ENCODE measurements at places on chromosomes 16 and 17.
A peak's percentile ranks its signal among the peaks of the same experiment; 100 is the strongest.

- DNase-seq, result no peak
These were observed 154.7 kb downstream of the C16orf78 start for GRCh38 chr16:49528060-49528865.

DNA sequence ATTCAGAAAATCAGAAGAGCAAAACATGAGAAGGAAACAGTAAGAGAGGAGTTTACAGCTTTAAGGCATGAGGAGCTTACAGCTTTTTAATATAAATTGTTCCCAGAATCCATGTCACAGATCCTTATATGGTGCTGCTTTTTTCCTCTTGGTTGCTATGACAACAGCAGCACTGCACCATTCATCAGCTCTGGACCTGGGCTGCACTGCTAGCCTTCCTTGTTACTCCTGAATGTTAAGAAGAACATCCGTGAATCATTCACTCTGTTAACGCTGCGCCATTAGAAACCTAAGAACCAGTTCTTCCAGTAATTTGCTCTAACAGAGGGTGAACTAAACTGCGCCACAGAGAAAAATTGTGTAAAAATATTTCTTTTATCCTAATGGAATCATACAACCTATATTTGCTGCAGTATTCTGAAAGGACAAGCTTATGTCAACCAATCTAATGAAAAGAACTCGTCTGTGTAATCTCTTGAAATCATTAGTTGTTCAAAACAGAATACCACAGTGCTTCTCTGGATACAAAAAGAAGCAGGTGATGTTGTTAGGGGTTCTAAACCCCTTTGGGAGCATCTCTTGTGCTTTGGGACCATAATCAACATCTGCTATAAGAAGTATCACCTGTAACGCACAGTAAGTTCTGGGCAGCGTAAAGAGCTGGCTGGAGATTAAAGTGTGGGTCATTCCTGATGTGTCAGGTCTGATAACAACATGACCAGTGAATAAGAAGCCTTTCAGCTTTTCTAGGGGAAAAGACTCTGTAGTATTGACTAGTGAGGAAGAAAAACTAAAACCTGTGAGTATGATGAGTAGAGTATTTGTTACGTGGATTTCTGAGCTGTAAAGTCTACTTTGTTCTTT, 151.2 kb downstream of the TANC2 start:
- DNase-seq, result no peak

- peak; percentile 10 for DNase-seq
These were observed 176.2 kb upstream of the FAM20A start for GRCh38 chr17:68777243-68777855.

DNA sequence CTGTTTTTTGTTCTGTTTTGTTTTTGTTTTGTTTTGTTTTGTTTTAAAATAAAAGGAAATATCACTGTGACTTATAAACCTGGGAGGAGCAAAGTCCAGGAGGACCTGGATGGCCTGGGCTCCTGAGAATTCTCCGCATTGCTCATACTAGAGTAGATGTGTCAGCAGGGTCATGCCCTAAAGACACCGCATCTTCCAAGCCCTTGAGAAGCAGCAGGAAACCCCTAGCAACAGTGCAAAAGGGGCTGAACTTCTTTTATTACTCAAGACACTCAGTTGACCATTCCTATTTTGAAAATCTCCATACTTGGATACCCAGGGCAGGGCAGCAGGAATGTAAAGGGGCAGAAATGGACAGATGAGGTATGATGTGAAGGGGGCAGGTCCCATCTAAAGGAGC, 51.8 kb downstream of the SYT17 start:
- DNase-seq, result no peak

GRCh38 chr17:55278173-55278961, 13.6 kb downstream of the HLF start:
- DNase-seq, result no peak

DNA sequence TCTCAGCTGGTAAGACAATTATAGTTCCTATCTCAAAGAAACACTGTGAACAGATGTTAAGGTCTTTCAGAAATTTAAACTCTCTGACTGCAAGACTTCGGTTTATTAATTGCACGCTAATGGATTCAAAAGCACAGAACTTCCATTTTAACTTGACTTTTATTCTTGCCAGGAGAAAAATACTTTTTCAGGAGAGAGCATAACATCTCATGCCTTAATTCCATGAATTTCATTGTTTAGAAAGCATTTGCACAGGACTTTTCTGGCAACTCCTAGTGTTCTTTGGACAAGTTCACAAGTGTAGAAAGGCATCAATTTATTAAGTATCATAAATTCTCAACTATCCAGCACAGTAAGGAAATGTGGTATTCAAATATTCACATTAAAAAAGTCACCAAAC, 22.4 kb downstream of the STX8 start:
- no peak for DNase-seq

- no peak for DNase-seq
These were observed 16.3 kb downstream of the TNRC6A start for GRCh38 chr16:24745791-24746190.

DNA sequence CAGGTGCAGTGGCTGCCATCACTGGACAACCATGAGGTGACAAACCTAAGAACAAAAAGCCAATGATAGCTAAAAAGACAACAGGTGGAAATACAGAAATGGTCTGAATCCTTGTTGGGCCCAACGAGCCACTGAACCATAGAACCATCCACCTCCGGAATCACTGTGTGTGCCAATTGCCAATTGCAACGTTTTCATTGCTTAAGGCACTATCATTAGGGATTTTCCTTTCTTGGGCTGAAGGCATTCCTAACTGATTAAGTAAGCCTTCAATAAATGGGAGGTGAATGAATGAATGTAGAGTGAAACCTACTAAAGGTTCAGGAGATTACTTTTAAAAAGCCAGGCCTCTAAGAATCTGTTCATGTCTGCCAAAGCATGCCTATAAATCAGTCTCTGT, 3.6 kb downstream of the USP31 start:
- no peak for DNase-seq

DNA sequence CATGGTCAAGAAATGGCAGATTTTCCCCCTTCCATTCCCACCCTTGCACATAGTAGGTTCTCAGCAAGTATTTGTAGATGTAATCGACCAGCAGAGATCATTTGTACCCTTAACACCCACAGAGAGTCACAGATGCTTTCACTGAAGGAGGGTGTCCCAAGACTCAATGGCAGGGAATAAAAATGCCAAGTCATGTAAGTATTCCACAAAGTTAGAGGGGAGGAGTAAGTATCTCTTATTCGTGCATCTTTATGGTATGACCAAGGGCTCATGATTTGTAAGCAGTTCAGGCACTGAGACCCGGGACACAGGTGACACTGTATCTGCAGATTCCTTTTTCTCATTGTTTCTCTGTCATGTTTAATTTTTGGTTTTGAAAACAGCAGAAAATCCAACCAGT, 489.6 kb downstream of the MAF start:
- no peak for DNase-seq

GRCh38 chr16:52572656-52573055, 25.7 kb upstream of the TOX3 start:
- no peak for DNase-seq

GRCh38 chr17:61738249-61738648, 125.1 kb downstream of the BRIP1 start:
- DNase-seq, result no peak

DNA sequence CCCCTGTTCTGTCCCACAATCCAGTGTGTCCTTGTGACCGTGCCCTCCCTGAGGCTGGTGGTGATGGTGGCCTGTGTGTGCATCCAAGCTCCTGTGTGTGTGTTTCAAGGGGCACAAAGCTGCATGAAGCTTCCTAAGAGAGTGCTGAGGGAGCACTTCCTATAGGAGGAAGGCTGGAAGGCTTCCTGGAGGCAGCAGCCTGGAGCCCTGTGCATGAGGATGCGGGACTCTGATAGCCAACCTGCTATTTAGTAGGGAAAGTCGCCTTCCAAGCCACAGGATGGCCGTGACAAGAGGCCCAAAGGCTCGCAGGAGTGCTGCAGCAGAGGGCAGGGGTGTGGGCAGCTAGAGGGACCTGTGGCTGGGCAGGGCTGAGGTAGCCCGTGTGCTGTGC, 8.3 kb downstream of the MYO15B start:
- no peak for DNase-seq

DNA sequence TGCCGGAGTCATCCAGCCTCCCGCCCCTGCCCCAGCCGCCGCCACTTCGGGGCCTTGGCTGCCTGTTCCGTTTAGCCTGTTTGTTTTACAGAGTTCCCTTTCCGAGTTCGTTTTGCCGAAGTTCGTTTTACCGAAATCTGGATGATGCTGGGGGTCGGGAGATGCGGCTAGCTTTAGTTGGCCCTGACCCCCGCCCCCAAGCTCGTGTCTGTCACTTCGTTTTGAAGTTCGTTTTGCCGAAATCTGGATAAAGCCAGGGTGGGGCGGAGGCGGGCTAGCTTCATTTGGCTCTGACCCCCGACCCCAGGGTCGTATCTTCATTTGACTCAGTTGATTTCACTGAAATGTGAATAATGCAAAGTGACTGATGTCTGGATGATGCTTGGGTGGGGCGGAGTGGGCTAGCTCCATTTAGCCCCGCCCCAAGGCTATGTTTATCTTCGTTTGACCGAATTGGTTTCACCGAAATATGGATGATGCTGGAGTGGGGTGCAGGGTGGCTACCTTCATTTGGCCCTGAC, 591 bp downstream of the PSMD7 start:
- peak; percentile 23 for DNase-seq

GRCh38 chr16:88782454-88783390, 2.3 kb downstream of the PIEZO1 start:
- DNase-seq, result peak; percentile 77

DNA sequence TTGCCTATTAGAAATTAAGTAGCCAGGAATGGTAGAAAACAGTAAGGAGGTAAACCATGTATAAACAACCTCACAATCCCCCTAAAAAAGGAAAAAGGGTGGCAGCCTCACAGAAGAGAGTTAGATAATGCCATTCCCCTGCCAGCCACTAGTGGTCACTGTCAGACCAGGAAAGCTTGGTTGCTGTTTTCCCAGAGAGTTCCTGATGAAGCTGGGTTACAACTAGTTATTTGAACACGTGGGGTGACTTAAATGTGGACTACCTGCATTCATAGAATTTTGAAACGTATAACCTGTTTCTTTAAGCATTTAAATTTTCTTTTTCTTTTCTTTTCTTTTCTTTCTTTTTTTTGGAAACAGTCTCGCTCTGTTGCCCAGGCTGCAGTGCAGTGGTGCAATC, 5.8 kb downstream of the GPRC5C start:
- DNase-seq, result no peak

GRCh38 chr16:48444574-48444973, 59.4 kb upstream of the SIAH1 start:
- no peak for DNase-seq

DNA sequence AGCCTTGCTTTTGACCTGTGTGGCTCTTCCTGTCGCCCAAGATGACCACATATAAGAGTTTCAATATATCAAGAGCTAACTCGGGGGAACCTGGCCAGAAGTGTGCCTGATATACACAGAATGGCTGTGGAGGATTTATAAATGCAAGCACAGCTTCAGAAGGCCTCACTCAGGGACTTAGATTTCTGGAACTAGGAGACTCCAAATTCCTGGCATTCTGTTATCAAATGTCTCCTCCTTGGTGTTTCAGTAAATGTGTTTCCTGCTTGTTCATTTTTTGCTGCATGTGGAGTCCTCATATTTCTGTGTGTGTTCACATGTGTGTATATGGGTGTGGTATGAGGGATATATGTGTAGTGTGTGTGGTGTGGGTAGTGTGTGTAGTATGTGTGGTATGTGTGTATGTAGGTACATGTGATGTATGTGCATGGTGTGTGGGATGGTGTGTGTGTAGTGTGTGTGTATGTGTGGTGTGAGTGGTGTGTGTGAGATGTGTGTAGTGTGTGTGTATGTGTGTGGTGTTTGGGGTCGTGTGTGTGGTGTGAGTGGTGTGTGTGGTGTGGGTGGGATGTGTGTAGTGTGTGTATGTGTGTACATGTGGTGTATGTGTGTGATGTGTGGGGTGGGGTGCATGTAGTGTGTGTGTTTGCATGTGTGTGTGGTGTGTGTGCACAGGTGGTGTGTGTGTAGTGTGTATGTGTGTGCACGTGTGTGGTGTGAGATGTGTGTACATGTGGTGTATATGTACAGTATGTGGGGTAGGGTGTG, 981 bp upstream of the CD300H start:
- no peak for DNase-seq

DNA sequence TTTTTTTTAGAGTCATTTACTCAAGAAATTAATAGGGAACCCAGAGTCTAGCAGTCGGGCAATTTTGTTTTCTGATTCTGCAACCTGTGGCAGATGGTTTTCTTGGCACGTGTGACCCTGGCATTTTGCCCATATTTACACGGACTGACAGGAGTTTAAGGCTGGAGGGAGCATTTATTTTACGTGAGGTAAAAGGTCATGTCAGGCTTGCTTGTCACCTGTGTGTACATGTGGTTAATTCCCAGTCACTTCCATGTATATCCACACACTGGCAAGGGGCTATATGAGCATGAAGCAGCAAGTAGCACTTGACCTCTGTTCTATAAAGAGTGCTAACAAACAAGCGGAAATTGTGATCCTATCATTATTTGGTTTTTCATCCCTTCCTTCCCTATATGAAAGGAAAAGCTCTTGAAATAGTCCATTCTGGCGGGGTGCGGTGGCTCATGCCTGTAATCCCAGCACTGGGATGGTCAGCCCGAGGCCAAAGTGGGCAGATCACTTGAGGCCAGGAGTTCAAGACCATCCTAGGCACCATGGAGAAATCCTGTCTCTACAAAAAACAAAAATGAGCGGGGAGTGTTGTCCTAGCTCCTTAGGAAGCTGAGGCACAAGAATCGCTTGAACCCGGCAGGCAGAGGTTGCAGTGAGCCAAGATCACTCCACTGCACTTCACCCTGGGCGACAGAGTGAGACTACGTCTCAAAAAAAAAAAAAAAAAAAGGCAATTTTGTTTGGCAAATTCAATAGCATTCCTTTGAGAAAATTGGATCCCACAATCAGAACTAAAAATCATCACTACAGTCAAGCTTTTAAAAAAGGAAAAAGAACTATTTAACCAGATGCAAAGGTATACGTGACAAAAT, 2.1 kb downstream of the SPAG9 start:
- DNase-seq, result no peak

- DNase-seq, result no peak
These were observed 101.4 kb upstream of the XYLT1 start for GRCh38 chr16:17572145-17572544.

DNA sequence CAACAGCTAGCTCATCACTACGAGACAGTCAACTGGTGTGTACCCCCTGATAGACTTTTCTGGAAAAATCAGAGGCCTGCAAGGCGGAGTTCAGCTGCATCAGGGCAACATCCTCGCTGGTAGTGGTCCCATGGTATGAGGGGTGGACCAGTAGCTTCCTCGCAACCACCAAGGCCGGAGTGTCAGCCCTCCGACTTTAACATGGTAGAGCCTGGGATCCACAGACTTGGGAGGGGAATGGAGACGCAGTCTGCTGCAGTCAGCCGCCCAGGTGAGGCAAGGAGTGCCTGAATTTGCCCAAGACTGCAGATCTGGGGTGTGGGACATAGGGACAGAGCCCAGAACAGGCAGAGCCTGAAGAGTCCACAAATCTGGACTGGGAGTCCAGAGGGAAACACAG, 13.4 kb downstream of the ZG16B start:
- no peak for DNase-seq

GRCh38 chr17:41486809-41487530, 2.7 kb downstream of the KRT36 start:
- peak; percentile 9 for DNase-seq
